Lung (tissue), 17 donors: ENCODE measurements at places on chromosomes 1 and 21. TPM values are rescaled to one million over a fixed set of nuclear protein-coding genes. Genes with fewer than 3 reads are reported as not detected.

GRCh38 chr1:204398197-204399125 lies 13.2 kb downstream of the PPP1R15B start:
- DNase-seq: peak; percentile 67

DNA sequence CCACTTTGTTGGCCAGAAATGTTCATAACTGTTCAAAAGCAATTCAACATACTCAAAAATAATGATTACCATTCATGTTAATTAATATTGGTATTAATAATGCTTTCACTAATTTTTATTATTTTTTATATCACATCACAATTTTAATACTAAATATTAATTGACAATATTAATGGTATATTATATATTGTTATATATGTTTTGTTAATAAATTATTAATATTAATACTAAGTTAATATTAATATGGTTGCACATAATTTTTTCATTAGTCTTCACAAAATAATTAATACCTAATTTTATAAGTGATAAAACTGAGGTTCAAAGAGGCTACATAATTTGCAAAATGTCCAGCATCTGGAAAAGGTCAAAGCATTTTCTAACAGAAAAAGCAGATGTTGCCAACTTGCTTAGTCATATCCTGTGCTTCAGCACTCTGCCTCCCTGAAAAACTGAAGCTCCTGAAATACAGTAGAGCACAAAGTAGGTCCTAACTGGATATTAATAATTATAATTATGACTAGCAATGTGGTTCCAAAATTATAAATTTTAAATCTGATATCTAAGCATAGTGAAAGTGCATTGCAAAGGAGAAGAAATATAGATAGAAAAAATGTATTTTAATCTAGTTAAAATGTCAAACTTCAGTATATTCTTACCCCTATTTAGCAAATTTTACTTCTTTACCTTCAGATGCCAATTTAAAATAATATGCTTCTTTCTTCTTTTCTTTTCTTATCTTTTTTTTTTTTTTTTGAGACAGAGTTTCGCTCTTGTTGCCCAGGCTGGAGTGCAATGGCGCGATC lies 123.2 kb upstream of the TNFSF4 start:
- DNase-seq: no peak

- no peak for DNase-seq
Observed at GRCh38 chr1:229088711-229089110, 182.2 kb upstream of the RAB4A start.

GRCh38 chr1:157313240-157313807 lies 175.1 kb upstream of the ETV3 start:
- DNase-seq: no peak

- DNase-seq: no peak
Observed at GRCh38 chr1:180762796-180763195, 131.0 kb downstream of the XPR1 start.

The UAP1 gene
- 43.4 TPM for polyA plus RNA-seq

The RHEX gene
- 1.9 TPM for polyA plus RNA-seq

GRCh38 chr1:32894019-32894600 lies 7.1 kb downstream of the TMEM54 start:
- DNase-seq: no peak

GRCh38 chr1:182366596-182366995 lies 25.0 kb downstream of the GLUL start:
- DNase-seq: no peak

GRCh38 chr1:230157420-230158390 lies 90.7 kb downstream of the GALNT2 start:
- no peak for DNase-seq

DNA sequence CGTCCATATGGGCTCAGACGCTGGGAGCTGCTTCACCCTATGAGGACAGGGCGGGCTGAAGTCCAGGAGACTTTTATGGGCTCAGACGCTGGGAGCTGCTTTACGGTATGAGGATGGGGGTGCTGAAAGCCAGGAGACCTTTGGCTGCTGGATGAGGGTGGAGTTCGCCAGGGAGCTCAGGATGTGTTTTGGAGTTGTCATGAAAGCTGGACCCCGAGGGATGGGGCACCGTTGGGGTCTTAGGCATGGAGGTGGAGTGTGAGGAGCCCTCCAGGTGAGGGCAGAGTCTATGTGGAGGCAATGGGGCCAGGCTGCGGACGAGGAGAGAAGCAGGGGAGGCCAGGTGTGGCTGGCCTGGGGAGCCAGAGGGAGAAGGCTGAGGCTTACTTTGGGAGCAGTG lies 27.5 kb downstream of the TRPM2 start:
- DNase-seq: no peak

The KCNQ4 gene
- polyA plus RNA-seq: 0.55 TPM

DNA sequence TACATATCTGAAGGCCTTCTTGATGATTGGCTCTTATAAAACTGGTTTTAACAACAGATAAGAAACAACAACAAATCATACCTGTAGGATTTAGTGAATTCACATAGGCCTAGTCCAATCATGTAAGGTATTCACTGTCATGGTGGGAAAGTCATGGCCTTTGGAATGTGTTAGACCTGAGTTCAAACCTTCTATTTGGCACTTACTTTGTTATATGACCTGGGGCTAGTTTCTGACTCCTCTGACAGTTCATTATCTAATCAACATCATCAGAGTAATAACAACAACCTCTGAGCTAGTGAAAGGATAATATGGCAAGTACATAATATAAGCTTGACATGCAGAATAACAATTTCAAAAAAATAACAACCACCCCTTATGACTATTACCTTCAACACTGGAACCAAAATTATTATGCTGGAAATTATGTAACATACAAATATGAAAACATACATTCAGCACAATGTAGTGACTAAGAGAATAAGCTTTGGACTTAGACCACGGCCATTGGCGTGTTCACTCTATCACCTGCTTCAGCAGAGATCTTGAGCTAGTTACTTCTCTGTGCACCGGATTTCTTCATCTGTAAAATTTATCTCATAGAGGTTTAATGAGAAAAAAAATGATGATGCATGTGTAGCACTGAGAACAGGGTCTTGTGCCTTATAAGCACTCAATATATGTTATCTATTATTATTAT lies 597.6 kb downstream of the LMO4 start:
- no peak for DNase-seq

- DNase-seq: no peak
Observed at GRCh38 chr1:51850420-51851223, 27.9 kb downstream of the NRDC start.

- DNase-seq: no peak
Observed at GRCh38 chr1:93605812-93606512, 75.7 kb downstream of the BCAR3 start.

GRCh38 chr21:45105906-45106485 lies 31.6 kb downstream of the ADARB1 start:
- no peak for DNase-seq

DNA sequence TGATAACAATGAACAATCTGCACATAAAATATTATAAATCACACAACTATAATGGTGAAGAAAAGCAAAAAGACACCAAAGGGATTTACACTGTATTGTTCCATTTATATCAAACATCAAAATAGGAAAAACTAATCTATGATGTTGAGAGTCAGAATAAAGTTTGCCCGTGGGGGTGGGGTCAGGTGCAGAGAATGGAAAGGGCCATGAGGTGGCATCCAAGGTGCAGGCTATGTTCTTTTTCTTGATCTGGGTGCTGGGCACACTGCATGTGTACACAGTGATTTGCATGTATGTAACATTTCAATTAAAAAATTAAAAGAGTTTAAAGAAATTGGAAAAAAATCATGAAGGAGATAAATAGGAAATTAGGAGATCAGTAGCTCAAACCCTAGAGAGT lies 127.3 kb downstream of the DSCAM start:
- DNase-seq: no peak

GRCh38 chr1:147786536-147786935 lies 26.1 kb upstream of the GJA5 start:
- DNase-seq: no peak

GRCh38 chr1:245622332-245623014 lies 467.7 kb downstream of the KIF26B start:
- no peak for DNase-seq

GRCh38 chr1:21704145-21704544 lies 35.0 kb upstream of the RAP1GAP start:
- no peak for DNase-seq

The S100A1 gene
- polyA plus RNA-seq: 0.91 TPM

DNA sequence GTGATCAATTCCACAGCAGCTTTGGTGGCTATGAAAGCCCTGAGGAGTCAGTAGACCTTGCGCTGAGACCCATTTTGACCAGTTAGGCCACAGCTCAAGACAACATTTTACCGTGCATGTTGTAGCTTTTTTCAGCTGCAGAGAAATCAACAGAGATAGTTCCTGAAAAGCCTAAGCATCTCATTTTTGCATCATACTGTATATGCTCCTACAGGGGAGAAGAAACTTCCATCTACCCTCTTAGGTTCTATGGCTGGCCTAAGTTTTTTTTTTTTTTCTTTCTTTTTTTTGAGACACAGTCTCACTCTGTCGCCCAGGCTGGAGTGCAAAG lies 24.8 kb upstream of the EYA3 start:
- DNase-seq: no peak

GRCh38 chr1:165900576-165901380 lies 73.4 kb downstream of the UCK2 start:
- DNase-seq: peak; percentile 13

DNA sequence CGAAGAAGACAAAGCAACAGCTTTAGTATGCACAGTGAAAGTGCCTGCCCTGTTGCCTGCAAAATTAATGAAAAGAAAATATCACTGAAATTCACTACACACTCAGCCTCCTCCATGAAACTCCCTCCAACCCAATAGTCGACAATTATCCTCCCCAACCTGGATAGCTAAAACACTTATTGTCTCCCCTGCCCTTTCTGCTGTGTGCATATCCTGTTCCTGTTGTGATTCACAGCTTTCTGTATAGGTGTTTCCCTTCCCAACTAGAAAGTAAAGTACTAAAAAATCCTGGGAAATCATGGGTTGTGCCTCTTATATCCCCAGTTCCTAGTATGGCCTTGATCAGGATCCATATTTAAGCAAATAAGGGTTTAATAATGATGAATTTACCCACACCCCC lies 412.1 kb downstream of the LTN1 start:
- DNase-seq: no peak

- no peak for DNase-seq
Observed at GRCh38 chr1:31951276-31951675, 13.1 kb upstream of the PTP4A2 start.

DNA sequence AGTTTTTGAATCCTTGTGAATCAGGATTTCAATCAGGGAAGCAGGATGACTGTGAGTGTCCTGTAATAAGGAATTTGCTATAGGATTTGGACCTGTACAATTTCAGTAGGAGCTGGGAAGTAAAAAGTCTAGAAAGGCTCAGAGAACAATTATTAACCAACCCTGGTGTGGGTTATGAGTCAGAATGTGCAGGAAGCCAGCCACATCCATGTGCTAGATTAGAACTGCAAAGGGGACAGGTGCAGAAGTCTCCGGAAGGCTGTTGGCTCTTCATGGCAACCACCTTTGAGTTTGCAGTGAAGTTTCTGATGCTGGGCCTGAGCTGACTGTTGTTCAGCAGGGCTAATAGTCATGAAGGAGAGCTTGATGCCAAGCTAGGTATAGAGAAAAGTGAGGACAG lies 70.7 kb downstream of the SPATA46 start:
- DNase-seq: no peak

DNA sequence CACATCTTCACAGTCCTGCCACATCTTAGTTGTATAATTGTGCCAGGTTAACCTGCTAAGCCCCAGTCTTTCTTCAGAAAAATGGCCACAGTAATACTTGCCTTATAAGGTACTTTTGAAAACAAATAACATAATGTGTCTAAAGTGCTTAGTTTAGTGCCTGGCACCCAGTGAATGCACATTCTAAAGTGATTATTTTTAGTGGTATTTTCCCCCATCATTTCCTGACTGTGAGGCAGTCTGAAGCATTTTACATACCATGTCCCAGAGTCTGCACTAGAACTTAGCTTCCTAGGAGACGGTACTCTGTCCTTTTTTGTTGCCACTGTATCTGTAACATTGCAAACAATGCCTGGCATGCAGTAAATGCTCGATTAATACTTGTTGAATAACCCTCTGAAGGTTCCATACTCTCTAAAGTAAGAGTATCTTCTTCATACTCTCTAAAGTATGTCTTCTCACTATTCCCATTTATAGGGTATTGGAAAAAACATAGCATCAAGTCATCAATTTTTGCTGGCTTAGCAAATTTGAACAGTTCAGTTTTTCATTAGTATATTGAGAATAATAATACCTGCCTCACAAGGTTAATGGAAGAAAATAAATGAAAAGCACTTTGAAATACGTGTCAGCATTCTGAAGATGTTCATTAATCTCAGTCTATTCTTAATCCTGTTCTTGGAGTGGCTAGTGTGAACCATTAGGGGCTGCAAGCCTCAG lies 43.7 kb downstream of the FMO3 start:
- no peak for DNase-seq

GRCh38 chr1:155005076-155006011 lies 2.7 kb downstream of the ZBTB7B start:
- DNase-seq: peak; percentile 48

DNA sequence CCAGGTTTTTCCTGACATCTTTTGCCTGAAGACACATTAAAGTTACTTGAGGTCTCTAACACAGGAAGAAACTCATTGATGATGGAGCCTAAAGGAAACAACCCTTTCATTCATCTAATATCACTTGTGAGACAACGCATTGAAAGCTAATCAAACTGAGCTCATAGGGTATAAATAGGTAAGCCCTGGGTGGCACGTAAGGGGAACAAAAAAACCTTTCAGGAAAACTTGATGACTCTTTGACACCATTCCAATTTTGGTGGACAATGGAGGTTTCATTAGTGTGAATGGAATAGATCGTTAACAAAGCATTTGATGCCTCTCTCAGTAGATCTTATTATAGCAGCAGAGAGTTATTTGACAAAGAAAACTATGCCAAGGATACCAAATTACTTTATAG lies 80.7 kb upstream of the DUSP10 start:
- no peak for DNase-seq

The ANKRD65 gene
- polyA plus RNA-seq: 33.5 TPM

The DCDC2B gene
- polyA plus RNA-seq: 3.5 TPM

DNA sequence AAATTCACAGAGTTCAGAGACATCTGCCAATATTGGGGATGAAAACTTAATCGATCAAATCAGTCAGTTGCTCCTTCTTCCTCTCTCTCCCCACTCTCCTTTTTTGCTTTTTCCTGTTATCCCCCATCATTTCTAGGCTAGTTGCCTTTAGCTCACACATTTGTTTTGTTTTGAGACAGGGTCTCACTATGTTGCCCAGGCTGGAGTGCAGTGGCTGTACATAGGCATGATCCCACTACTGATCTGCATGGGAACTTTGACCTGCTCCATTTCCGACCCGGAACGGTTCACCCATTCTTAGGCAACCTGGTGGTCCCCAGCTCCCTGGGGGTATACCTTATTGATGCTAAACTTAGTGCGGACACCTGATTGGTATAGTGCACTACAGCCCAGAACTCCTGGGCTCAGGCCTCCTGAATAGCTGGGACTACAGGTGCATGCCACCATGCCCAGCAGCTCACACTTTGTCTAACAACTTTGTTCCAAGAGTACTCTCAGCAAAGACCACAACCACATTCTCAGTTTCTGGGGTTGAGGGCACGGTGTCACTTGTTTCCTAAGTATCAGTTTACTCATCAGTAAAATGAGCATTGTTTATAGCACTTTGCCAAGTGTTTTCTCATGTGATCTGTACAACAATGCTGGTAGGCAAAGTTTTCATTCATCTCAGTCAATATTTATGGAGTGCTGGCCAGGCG lies 6.7 kb upstream of the ELOA start:
- no peak for DNase-seq
